ENCODE measurements at places on chromosomes 1 and 21.

GRCh38 chr1:184903111-184903692, 71.1 kb downstream of the NIBAN1 start:
- DNase-seq, result no peak

- no peak for DNase-seq
These were observed 7.6 kb downstream of the FMN2 start for GRCh38 chr1:240099329-240099728.

- no peak for DNase-seq
These were observed 703 bp downstream of the ERI3 start for GRCh38 chr1:44354268-44354839.

DNA sequence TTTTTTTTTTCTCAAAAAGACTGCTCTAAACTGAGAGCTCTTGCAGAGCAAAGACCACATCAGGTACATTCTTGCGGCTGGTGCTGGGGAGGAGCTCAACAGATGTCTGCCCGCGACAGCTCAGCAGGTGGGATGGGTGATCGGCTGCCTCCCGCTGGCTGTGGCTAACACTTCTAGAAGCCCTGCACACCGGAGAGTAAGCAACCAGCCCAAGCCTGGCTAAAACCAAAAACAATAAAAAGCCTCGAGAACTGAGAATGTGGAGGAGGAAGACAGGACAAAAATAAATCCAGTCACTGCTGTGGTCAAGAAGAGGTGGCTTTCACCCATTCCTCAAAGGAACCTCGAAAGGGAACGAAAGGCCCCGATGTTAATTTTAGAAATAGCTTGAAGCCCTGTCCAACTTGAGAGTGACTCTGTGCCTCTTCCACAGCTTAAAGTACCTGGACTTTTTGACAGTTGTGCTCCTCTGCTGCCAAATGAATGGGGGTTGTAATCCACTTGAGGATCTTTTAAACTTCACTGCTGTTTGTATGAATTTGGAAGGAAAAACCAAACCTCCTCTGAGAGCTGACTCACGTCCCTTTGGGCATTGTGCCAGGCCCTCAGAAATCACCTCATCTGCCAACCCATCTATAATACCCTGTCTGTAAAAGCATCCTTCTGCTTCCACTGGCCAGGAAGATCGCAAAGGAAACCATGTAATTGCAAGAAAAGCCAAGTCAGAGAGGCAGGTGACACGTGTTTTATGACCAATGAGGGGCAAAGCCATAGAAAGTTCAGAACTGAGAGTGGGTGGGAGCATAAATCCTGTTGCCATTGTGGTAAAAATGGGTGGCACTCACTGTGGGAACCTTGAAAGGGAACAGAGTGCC, 78.6 kb downstream of the KCNN3 start:
- DNase-seq, result no peak

GRCh38 chr1:168801032-168801745, 72.2 kb upstream of the DPT start:
- no peak for DNase-seq

- no peak for DNase-seq
These were observed 123.4 kb downstream of the ESRRG start for GRCh38 chr1:216599851-216600250.

GRCh38 chr1:17697458-17697857, 57.7 kb upstream of the ACTL8 start:
- no peak for DNase-seq

All from fibroblast of skin of left quadriceps (primary cell).